GM12891 (cell line): ENCODE measurements at places on chromosomes 2 and 18.

GRCh38 chr2:73260338-73260984 is 23.8 kb downstream of the FBXO41 start:
- DNase-seq = no peak

- DNase-seq = no peak
Measured at GRCh38 chr2:197073270-197073669, 146.8 kb upstream of the PGAP1 start.

GRCh38 chr2:62545261-62545660 is 39.3 kb upstream of the TMEM17 start:
- DNase-seq = no peak

- no peak for DNase-seq
Measured at GRCh38 chr2:4882421-4882820, 809.8 kb upstream of the SOX11 start.

DNA sequence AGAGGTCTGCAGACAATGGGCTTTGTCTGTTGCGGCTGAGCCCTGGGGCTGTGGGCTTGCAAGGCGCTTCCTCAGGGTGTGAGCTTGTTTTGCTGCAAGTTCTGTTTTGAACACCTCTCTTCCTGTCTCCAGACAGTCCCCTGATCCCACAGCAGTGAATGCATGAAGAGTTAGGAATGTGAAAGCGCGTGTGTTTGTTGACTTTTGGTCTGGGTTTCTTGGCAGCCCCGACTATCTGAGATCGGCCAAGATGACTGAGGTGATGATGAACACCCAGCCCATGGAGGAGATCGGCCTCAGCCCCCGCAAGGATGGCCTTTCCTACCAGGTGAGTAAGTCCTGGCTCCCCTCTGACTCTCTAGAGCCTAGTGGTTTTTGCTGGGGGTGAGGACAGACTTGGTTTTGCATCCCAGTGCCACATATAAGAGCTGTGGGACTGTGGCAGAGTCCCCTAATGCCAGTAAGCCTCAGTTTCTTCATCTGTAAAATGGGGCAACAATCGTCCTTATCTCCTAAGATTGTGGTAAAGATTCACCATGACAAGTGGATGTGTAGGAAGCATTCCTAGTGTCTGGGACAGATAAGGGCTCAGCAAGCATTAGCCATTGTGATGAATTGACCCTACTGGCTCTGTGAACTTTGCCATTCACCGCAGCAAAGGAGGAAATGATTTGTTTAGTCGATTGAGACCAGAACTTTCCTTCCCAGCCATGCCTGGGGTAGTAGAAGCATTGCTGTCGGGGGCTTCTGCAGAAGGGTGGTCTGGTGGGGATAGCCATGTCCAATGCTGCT is 3.0 kb downstream of the LBH start:
- DNase-seq = no peak

DNA sequence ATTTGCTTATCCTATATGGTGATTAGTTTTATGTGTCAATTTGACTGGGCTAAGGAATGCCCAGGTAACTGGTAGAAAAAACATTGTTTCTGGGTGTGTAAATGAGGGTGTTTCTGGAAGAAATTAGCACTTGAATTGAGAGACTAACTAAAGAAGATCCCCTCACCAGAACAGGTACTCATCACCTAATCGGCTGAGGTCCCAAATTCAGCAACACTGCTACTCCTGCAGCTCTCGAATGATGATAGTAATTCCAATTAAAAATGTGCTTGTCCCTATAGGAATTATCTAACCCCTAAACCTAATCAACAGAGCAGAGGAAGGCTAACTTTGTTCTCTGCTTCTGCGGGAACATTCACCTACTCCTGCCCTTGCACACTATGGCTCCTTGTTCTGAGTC is 464.5 kb upstream of the CHST9 start:
- no peak for DNase-seq
